Activated CD4-positive, CD25-positive, alpha-beta regulatory T cell (primary cell): ENCODE measurements at places on chromosomes 6 and 20.

DNA sequence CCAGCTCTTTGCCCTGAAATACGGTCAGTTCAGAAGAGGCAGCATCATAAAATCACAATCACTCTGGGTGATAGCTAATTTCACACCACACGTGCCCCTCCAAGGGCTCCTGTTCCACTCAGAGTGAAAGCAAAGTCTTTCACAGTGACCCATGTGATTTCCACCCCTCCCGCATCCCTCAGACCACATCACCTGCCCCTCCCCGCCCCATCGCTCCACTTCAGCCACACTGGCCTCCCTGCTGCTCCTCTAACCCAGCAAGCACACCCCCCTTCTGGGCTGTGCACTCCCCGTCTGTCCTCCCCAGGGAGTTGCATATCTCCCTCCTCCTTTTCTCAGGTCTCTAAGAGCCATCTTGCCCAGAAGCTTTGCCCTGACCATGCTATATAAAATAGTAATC is 74.5 kb downstream of the PSMG4 start:
- DNase-seq, result no peak

DNA sequence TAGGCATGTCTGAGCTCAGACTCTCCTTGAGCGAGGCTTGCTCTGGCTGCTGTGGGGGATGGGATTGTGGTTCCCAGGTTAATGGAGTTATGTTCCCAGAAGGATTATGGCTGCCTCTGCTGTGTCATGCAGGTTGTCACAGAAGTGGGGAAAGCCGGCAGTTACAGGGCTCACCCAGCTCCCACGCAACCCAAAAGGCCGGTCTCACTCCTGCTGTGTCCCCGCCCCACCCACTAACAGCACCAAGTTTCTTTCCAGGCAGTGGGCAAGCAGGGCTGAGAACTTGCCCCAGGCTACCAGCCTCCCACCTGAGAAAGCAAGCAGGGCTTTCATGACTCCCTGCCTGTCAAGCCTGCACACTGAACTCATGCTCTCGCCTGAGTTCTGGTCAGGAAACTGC is 750.5 kb downstream of the FRK start:
- no peak for DNase-seq

DNA sequence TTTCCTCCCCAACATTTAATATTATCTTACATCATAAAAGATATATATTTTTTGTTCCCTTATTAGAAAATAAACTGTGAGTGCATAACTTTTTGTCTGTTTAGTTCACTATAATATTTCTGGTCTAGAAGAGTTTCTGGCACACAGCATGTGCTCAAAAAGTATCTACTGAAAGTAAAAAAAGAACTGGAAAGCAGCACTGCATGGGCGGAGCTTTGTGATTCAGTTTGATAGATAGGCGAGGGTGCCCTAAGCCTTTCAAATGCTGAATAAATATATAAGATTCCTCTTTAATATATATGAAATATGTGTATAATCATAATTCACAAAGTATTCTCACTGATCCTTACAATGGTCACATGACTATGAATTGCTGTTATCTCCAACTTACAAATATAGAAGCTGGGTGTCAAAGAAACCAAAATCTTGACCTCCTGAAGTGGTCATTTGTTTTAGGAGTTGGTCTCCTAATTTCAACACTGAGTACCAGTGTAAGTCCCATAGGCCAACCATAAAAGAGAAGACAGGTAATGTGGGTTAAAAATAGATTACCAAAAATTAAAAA is 50.8 kb downstream of the OR2B2 start:
- DNase-seq, result no peak

DNA sequence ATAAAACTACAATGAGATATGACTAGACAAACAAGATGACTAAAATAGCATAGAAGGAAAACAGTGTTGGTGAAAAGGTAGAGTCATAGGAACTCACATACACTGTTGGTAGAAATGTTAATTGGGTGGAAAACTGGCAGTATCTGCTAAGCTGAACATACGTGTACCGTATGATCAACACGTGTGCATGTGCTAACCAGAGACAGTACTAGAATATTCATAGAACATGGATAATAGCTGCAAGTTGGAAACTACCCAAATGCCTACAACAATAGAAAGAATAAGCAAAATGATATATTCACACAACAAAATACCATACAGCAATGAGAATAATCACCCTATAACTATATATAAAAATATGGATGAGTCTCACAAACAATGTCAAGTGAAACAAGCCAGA is 184.0 kb downstream of the IBTK start:
- DNase-seq, result no peak

DNA sequence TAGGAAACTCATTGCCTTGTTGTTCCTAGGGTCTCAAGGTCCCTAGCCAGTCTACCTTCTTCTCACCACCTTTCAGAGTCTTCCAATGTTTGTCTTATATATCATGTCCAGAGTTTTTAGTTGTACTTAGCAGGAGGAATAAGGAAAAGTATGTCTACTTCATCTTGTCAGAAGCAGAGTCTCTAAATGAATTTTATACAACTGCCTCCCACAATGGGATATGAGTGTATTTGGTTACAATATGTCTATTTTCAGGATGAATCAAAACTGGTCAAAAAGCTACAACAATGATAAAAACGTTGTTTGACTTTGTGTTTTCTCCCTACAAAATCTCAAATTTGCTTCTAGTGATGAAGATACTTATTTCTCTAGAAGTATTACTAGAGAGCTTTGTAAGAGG is 7.0 kb downstream of the GLO1 start:
- DNase-seq, result no peak

DNA sequence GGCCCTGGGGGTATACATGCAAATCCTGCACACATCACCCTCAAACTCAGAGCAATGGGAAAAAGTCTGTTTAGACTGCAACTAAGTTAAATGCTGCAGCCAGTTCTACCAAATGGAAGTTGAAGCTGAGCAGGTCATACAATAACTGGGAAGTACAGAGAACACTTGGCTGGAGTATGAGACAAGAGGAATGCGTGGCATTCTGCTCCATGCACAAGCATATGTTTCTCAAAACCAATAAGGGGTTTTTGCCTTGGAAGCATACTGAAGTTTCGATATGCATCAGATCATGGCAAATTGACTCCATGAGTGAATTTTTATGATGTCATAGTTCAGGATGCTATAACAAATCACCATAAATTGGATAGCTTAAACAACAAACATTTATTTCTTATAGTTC is 193.8 kb downstream of the COL12A1 start:
- no peak for DNase-seq

DNA sequence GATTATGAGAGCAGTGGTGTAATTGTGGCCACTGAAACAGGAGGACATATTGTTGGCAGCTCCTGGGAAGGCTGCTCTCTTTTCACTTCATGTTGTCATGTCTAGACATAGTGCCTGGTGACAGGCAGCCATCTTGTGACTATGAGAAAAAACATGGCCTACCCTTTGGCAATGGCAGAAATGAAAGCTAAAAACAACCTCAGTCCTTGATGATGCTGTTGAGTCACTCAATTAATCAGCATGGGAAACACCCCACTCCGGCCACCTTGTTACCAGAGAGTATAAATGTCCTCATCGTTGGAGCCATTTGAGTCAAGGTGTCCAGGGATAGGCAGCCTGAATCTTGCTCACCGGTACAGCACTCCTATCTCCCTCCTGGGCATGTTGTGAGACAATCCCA is 31.2 kb upstream of the HMGA1 start:
- no peak for DNase-seq

DNA sequence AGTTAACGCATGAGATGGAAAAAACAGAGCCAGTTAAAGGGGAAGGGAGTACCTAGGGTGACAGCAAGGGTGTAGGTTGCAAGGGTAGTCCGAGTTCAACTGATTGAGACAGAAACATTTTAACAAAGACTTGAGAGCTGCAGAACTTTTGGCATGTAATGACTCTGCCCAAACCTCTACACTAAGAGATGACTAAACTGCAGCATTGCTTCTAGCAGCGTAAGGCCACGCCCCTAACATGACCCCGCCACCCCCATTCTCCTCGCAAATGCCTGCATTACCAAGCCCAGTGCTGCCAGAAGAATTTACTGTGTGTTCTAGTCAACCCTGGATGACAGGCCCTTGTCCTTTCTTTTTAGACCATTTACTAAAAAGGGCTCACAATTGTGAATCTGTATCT is 6.3 kb upstream of the HINT3 start:
- no peak for DNase-seq

GRCh38 chr6:114304304-114304887 is 38.4 kb downstream of the HS3ST5 start:
- no peak for DNase-seq

DNA sequence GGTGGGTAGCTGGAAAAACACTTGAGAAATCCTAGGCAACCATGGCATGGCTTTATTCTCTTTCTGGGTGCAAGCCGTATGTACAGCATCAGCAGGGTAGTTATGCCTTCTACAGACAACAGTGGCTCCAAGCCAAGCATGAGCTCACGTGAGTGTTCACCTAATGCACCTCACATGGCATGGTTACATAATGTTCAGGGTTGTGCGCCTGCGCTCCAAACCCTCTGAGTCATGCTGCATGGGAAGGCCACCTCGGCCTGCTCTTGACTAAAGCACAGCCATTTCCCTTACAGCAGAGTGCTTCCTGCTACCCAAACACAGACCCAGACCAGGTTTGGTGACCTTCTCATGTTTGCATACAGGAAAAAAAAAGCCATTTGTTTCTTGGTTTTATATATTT is 96.2 kb downstream of the VIP start:
- DNase-seq, result no peak

DNA sequence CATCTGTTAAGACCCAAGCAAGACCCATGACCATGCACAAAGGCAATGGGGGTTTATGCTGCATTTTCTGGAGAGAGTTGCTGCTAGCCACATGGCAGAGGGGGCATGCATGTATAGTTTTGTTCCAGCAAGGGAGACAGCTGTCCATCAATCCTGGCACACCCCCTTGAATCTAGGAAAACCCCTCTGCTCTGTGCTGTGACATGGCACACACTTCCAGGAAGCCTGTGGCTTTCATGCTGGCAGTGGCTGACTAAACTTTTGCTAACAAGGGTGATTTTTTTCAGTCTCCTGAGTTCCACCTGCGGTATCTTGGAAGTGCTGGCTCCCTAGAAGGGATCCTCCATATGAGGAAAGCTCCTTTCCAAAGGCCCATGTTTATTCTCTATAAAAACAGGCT is 9.1 kb upstream of the CST4 start:
- DNase-seq, result no peak

- DNase-seq, result no peak
These were observed 73.5 kb upstream of the DTNBP1 start for GRCh38 chr6:15736297-15736696.
